GF-D8 (cell line): ENCODE measurements at places on chromosomes 7 and 10.

DNA sequence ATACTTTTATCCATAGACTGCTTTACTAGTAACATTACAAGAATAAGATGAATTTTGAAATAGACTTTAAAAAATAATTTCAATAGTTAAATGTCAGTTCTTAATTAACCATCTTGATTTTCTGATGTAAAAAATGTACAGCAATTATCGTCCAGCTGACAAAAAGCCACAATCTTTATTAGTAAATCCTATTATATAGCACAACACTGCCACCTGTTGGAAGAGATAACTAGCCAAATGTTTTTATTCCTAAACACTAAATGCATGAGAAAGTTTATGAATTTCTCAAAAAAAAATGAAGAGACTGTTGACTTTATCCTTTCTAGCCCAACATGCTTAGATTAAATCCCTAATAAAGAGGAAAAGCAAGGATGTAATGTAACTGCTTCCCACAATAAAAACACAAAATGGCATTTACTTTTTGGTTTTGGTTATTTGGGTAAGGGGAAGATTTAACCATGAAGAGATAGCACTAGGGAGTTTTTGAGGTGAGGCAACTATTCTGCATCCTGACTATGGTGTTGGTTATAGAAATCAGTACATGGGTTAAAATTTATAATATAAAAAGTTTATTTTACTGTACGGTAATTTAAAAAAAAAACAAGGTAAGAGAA, 8.0 kb downstream of the COA1 start:
- DNase-seq, result peak; percentile 33

- DNase-seq, result no peak
These were observed 39.5 kb downstream of the CRHR2 start for GRCh38 chr7:30642789-30643188.

GRCh38 chr7:159099711-159100231, 44.9 kb downstream of the VIPR2 start:
- no peak for DNase-seq

DNA sequence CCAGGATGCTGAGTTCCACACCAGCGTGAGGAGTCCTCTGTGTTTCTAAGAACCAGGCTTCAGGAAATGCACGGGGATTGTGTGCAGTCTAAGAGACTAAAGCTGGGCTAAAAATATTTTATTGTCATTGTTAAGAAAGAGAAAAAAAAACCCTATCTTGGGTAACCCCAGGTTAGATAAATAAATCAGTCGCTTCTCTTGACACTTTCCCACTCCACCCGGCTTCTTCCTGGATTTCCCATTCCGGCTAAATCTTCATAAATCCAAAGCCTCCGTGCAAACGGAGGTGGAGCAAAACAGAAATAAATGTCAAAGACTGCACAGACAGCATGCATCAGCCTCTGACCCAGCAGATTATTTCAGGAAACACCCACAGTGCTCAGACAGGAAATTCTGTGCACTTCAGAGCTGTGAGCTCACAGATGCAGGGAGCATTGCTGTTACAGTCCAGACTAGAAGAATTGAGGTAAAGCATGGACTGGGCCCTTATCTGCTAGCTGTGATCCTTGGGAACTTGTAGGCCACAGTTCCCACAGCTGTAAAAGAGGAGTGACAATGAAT, 44.8 kb upstream of the GRID1 start:
- peak; percentile 43 for DNase-seq

DNA sequence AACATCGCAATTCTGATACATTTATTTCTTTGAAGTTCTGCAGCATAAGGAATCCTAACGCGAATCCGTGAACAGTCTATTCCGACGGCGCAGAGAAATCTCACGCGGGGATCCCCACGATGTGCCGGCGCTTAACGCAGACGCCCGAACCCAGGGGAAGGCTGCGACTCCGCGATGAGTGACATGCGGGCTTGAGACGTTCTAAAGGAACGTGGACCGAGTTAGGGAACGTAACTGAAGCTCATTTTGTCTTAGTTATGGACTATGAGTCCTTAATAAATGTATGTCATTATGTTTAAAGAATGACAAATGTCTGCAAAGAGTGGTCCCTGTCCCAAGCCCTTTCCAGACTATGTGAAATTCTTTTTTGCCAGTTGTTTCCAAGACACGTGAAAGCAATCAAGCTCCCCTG, 995 bp upstream of the PARD3 start:
- no peak for DNase-seq

- DNase-seq, result no peak
These were observed 63.9 kb downstream of the SND1 start for GRCh38 chr7:127715901-127716300.

- no peak for DNase-seq
These were observed 24.7 kb upstream of the ANKRD1 start for GRCh38 chr10:90945491-90946070.

DNA sequence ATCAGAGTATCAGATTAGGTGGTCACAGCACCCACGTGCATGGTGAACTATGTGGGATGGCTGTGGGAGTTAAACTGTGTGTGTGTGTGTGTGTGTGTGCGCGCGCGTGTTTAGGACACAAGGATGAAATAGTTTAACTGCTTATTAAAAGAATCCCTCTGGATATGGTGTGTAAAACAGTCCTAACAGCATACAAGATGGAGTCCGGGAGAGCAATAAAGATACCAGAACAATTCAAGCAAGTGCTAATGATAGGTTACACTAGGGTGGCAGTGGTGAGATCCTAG, 202.2 kb downstream of the IPMK start:
- no peak for DNase-seq

- DNase-seq, result no peak
These were observed 18.7 kb downstream of the ECHDC3 start for GRCh38 chr10:11760861-11761260.

DNA sequence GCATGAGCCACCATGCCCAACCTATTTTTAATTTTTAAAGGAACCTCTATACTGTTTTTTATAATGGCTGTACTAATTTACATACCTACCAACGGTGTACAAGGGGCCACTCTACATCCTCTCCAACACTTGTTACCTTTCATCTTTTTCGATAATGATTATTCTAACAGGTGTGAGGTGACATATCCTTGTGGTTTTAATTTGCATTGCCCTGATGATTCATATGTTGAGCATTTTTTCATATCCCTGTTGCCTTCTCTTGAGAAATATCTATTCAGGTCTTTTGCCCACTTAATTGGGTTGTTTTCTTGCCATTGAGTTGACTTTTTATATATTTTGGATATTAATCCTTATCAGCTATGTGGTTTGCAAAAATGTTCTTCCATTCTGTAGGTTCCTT, 167.0 kb downstream of the CTTNBP2 start:
- no peak for DNase-seq

DNA sequence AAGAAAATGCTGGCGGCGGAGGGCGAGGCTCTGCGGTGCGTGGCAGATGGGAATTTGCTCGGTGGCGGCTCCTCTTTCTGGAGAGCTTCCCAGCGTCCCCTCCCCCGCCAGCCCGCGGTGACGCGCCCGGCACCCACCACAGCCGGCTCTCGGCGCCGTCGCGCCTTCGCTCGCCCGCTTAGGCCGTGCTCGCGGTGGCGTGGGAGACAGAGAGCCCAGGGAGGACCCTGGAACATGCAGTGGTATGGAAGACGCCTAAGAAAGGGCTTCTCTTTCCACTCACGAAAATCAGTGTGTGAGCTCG, 576 bp upstream of the CSGALNACT2 start:
- DNase-seq, result no peak

- DNase-seq, result no peak
These were observed 717.1 kb downstream of the GRID1 start for GRCh38 chr10:85649461-85649860.

GRCh38 chr7:30968747-30969603, 5.2 kb downstream of the GHRHR start:
- no peak for DNase-seq

- no peak for DNase-seq
These were observed 55.2 kb downstream of the JAKMIP3 start for GRCh38 chr10:132120734-132121510.

DNA sequence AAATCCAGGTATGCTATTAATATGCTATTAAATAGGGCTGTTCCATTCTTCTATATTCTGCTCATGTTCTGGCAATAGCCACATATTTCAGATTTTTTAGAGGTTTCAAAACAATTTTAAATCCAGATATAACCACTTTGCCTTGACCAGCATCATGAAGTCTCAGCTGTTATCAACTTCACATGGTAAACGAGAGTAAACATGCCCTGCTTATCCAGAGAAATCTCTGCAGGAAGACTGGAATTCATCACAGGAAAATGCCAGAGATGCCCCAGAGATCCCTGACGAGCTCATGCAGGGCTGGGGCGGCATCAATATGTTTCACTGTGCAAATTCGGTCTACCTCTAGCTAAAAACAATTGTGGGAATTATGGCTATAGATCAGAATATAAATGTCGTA, 126.5 kb downstream of the FANK1 start:
- DNase-seq, result no peak

DNA sequence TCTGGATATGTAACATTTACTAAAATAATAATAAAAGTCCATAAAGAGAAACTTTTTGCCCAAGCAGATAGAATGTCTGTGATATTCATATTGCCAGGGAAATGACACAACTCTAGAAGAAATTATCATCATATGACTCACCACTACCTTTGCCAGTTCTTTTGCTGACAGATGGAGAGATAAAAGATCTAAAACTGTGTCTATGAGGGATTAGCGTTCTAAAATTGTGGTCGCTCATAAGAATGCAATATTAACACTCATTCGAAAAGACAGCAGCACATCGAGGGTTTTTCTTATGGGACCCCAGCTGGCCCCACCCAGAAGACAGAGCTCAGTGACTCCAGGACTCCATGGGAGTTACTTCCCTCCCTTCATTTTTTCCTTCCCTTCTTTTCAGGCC, 16.6 kb upstream of the LANCL2 start:
- DNase-seq, result no peak
